Fibroblast of skin of right biceps (primary cell): ENCODE measurements at places on chromosomes 7 and 10.

GRCh38 chr7:150465414-150465813 is 15.0 kb downstream of the GIMAP8 start:
- no peak for DNase-seq

DNA sequence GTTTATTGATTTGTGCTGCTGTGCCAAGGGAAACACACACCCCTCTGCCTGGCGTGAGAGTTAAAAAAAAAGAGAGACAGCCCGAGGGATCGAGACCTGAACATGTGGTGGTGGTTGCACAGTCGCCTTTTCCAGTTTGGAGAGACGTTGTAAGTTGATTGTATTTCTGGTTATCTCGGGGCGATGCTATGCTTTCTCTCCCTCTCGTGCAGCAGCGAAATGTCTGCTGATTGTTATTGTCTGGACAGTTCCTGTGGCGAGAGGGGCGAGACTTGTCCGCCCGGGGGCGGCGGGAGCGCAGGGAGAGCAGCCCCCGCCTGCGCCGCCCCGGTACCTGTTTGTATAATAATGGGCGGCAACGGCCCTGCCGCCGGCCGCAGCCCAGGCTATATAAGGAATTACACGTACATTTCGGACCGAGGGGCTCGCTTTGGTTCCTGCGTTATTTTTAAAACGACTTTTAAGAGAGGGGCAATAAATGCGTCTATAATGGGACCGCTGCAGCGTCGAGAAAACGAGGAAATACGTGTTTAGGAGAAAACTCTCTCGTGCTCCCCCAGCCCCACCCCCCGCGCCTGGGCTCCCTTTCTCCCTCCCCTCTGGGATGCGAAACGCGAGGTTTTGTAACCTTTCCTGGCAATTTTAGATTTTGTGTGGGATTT is 1.7 kb downstream of the ZEB1 start:
- peak; percentile 52 for DNase-seq

- DNase-seq = no peak
These were observed 422.9 kb upstream of the SEMA3A start for GRCh38 chr7:84617265-84618030.

DNA sequence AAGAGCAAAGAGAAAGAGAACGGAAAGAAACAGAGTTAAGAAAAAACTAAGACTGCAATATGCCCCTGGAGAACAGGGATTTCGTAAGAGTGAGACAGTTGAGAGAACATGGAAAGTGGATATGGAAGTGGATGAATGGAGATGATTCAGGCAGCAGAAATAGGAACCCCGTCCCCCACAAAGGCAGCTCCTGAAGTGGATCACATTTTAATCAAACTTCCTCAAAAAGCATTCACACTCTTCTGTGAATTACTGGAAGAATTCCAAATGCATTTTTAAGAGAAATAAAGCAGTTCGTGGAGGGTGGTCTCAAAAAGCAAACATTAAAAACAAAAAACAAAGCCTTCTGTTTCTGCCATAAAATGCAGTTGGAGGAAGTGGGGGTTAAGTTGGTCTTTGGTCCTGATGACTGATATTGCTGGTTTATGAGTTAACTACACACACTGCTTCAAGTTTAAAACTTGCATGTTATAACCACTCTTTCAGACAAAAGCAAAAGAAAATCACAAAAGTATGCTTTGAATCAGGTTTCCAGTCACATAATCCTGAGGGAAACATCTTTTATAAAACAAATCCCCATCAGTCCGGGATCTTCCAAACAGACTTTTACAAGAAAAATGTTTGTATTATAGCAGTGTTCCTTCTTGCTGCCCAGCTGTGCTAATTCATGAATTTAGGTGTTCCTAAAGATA is 214.3 kb downstream of the FANK1 start:
- peak; percentile 68 for DNase-seq

- DNase-seq = no peak
These were observed 85.1 kb downstream of the WASHC2A start for GRCh38 chr10:50152792-50153272.

- DNase-seq = no peak
These were observed 2.3 kb upstream of the CTTNBP2 start for GRCh38 chr7:117875566-117875965.

- no peak for DNase-seq
These were observed 250.9 kb downstream of the PHF14 start for GRCh38 chr7:11224535-11224934.

- no peak for DNase-seq
These were observed 181.4 kb downstream of the CUX1 start for GRCh38 chr7:101998906-101999240.

DNA sequence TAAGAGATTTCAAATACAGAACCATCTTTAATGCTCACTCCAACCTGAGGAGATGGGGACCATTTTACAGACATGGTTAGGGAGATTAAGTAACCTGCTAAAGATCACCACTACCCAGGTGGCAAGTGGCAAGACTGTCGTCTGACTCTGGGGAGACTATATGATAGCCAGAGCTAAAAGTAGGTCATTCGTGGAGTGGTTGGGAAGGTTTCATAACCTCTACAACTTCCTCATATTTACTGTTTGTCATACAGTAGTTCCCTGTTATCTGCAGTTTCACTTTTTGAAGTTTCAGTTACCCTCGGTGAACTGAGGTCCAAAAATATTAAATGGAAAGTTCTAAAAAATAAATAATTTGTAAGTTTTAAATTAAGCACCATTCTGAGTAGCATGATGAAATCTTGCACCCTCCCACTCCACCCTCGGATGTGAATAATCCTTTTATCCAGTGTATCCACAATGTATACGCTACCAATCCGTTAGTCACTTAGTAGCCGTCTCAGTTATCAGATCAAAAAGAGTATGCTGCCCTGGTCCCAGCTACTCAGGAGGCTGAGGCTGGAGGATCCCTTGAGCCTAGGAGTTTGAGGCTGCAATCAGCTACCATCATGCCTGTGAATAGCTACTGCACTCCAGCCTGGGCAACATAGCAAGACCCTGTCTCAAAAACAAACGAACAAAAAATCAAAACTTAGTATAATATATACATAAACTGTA is 14.9 kb upstream of the LGI1 start:
- no peak for DNase-seq

DNA sequence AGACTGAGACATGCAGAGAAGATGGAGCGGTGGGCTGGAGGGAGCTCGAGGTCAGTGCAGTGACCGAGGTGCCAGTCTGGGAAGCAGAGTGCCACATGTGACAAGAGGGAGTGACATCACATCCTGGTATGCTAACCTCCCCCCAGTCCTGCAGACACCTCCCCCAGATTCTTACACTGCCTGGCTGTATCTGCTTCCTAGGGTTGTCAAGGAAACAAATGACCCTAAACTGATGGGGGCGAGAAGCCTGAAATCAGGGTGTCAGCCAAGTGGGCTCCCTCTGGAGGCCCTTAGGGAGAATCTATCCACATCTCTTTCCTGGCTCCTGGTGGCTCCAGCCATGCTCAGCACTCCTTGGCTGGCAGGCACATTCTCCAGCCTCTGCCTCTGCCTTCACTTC is 316.1 kb upstream of the ZMIZ1 start:
- DNase-seq = no peak

DNA sequence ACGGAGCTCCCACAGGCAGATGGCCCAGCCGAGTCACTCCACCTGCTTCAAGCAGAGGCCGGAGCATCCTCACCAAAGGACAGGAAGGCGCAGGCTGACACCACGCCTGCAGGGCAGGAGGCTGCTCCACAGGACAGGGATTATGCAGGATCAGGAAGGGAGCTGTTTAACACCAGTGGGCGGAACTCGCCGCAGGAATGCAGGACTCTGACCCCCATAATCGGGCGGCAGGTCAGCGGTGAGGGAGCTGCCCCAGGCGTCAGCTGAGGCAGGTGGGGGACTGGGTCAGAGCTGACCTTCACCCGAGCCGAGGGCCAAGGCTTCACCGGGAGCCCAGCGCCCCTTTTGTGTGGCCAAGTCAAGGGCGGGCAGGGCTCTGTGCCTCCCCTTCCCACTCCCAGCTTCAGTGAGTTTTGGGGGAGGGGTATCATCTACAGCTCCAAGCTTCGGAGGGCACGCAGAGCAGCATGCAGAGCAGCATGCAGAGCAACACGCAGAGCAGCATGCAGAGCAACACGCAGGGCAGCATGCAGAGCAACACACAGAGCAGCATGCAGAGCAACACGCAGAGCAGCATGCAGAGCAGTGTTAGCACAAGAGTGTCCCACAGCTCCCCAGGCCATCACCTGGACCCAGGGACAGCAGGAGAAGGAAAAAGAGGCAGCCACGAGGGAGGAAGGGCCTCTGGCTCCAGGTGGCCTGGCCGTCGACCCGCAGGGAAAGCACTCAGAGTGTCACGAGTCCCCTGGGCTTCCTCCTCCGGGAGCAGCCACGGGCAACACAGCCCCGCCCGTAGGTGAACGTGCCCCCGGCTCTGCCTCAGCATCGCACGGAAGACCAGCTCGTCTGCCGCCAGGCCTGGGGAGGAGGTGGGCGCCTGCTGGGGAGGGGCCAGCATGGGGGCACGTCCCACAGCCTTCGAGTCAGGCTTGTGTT is 151.7 kb upstream of the PPP2R2D start:
- DNase-seq = no peak

GRCh38 chr10:42952349-42952748 is 124.5 kb upstream of the RET start:
- DNase-seq = peak; percentile 4

DNA sequence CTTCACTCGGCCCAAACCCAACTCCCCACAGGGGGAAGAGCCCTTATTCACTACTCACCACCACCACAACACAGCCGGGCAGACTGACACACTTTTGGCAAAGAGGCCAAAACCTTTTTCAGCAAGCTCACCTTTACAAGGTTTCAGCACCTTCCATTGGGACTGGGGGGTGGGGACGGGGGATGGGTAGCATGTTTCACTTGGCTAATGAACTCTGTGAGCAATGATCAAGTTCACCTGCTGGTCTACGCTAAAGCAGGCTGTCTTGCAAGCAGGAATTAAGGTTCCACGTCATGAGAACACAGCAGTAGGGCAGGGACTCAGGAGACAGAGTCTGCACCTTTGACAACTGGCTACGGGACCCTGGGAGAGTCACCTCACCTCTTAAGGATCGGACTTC is 7.0 kb downstream of the FAM53B start:
- DNase-seq = no peak

GRCh38 chr7:158111906-158112570 is 475.6 kb downstream of the PTPRN2 start:
- DNase-seq = no peak

GRCh38 chr7:23539494-23539907 is 7.7 kb upstream of the TRA2A start:
- no peak for DNase-seq

- DNase-seq = no peak
These were observed 341.7 kb downstream of the PARD3 start for GRCh38 chr10:34473174-34474008.

DNA sequence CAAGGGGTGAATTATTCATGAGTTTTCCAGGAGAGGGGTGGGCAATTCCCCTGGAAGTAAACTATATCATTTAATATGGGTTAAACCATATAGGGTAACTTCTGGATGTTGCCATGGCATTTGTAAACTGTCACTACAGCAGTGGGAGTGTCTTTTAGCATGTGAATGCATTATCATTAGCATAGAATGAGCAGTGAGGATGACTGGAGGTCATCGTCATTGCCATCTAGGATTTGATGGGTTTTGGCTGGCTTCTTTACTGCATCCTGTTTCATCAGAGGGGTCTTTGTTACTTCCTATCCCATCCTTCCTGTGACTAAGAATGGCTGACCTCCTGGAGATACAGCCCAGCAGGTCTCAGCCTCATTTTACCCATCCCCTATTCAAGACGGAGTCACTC is 139.5 kb upstream of the PRKCQ start:
- no peak for DNase-seq

GRCh38 chr10:96591946-96592345 is 5.1 kb upstream of the TM9SF3 start:
- no peak for DNase-seq

GRCh38 chr10:66927971-66928770 is 2.3 kb downstream of the LRRTM3 start:
- peak; percentile 58 for DNase-seq

GRCh38 chr10:22649994-22650393 is 64.4 kb downstream of the PIP4K2A start:
- no peak for DNase-seq

DNA sequence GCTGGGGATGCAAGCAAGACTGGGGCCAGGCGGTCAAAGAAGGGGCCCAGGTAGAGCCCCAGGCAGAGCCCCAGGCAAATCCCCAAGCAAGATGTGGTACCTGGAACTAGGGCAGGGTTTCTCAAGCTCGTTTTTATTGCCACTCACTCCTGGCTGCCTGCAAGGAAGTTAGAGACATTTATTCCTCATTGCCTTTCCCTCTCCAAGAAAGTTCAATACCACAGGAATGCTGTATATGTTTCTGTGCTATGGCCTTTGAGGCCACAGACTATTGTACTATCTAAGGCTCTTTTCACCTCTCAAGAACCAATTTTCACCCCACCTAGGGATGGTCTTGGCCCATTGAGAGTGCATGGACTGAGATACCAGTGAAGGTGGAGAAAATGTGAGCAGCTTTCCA is 71.3 kb downstream of the TACC2 start:
- no peak for DNase-seq

GRCh38 chr10:37947526-37947925 is 28.9 kb downstream of the ZNF25 start:
- no peak for DNase-seq
